Frontal cortex (tissue), 4 donors: ENCODE measurements at places on chromosomes 16 and 17.

- peak; percentile 85 for DNase-seq
These were observed 3.2 kb downstream of the MYL11 start for GRCh38 chr16:30377812-30378235.

- DNase-seq = no peak
These were observed 53.1 kb downstream of the RAP1GAP2 start for GRCh38 chr17:2849327-2849670.

- no peak for DNase-seq
These were observed 394.5 kb downstream of the XYLT1 start for GRCh38 chr16:17076092-17076754.

GRCh38 chr17:82475458-82475857 is 16.9 kb downstream of the NARF start:
- DNase-seq = no peak

GRCh38 chr16:57998486-57998885 is 2.0 kb downstream of the ZNF319 start:
- DNase-seq = no peak

DNA sequence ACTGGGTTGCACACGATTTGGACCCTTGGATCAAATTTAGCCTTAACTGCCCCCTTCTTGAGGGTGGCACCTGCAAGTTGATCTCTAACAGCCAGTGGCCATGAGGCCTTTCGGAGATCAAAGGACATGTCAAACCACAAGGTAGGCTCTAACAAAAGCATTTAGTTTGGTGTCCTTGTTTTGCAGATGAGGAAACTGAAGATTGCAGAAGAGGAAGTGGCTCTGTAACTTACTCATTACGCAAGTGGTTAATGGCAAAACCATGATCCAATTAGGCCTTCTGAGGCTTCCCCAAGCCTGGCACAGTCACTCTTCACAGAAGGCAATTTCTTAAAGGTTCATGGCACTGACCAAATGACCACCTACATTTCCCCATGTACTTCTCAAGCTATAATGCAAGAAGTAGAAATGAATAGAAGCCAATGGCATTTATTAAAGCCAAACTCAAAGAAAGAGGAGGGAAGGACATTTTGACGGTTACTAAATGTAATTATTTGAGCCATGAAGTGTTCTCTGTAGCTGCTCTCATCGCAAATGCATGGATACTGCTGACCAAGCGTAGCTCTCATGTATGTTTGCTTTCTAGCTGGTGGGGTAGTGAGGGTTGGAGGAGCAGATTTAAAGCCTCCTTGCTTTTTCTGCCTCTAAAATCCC is 32.8 kb upstream of the ABCC12 start:
- DNase-seq = no peak

GRCh38 chr16:13660807-13661206 is 259.1 kb upstream of the ERCC4 start:
- DNase-seq = no peak

DNA sequence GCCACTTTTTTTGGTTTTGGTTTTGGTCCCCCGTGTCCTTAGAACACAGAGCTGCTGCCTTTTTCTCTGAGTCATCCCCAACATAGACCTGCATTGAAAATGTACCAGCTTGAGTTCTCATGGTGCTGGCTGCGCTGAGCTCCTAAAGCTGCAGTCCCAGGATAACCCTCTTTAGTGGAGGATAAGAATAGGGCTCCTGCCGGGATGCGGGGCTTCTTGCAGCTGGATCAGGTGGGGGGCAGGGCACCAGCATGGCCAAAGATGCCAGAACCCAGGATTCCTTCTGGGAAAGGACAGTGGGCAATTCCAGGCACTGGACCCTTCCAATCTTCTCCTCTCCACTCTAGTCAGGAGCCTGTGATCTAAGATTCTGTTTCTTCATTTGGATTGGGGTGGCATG is 8.3 kb upstream of the CLUH start:
- no peak for DNase-seq

- DNase-seq = no peak
These were observed 17.4 kb downstream of the DUSP14 start for GRCh38 chr17:37507111-37507510.

DNA sequence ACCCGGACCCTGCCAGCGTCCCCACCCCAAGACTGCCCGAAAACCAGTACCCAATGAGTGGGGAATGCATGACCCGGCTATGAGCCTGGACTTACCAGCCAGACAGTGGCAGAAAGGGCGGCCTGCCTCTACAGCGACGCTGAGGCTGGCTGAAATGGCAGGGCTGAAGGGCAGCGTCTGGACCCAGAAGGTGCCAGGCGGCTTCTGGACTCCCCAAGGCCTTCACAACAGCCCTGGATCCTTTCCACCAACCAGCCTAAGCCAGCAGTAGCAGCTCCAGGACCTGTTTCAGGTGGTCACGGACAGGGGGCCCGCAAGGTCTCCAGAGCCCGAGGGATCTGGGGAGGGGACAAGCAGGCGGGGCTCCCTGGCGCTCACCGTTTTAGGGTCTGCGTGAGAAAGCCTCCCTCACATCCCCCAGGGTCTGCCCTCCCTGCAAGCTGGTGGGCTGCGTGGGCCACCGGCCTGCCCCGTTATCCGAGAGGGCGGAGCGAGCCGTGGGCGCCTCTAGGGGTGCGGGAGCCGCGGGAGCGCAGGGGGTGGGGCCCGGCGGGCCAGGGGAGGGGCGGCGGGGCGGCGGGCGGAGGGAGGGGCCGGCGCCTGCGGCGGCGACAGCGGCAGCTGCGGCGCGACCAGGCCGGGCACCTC is at the start of gene RIPOR1:
TSS of gene RIPOR1 (plus strand) at position 608 of the 648 bp plus-strand sequence. CDS start 9,618 bp downstream, outside the sequence.
- peak; percentile 86 for DNase-seq

DNA sequence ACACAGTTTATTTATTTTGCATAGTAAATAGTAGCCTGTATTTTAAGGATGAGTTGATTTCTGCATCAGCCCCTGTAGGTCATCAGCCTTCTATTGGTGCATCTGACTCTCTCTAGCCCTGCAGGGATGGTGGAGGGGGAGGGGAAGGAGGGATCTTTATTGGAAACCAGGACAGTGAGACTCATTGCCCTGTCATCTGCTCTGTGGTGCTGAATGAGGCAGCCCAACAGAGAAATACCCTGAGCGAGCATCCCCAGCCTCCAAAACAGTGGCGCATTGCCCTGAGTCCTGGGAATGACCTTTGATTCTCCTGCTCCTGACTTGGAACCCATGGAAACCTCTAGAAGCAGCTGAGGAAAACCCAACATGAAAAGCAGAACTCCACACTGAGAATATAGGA is 45.5 kb upstream of the STH start:
- DNase-seq = no peak

DNA sequence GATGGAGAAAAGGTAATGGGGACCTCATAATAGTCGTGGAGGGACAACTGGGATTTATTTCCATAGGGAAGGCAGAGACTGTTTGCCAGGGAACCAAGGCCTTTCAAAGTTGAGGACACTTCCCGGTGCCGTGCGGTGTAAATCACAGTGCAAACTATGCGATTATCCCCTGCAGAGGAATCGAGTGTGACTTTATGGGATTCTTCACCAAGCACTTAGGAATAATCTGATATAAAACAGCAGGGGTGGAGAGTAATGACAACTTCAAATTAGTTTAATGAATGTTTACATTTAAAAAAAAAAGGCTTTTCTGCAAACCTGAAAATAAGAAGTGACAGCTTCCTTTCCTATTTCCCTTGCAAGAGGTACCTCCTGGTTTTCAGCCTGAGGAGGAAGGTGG is 538.2 kb downstream of the MAF start:
- no peak for DNase-seq

- DNase-seq = no peak
These were observed 2.0 kb downstream of the HOXB8 start for GRCh38 chr17:48612854-48613691.

DNA sequence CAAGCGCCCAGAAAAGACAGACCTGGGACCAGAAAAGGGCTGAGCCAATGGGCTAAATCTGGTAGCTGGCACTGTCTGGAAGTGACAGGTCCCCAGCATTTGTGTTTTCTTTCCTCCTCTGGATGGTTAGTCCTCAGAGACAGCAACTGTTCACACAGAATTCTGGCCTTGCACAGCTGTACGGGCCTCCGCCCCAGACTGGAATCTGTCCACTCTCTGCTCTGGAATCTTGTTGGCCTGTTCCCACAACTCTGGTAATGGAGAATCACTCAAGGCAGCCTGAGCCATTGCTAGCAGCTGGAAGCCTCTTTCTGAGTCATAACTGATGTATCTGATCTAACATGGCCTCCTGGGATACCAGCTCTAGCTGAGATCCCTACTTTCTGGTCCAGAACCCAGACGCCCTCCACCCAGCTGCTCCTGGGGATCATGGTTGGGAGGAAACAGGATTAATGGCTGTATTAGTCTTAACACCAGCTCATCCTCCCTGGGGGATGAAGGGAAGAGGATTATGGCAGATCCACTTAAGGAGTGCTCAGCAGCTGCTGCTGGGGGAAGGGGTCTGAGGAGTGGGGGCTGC is 9.1 kb downstream of the ZNF668 start:
- DNase-seq = no peak

DNA sequence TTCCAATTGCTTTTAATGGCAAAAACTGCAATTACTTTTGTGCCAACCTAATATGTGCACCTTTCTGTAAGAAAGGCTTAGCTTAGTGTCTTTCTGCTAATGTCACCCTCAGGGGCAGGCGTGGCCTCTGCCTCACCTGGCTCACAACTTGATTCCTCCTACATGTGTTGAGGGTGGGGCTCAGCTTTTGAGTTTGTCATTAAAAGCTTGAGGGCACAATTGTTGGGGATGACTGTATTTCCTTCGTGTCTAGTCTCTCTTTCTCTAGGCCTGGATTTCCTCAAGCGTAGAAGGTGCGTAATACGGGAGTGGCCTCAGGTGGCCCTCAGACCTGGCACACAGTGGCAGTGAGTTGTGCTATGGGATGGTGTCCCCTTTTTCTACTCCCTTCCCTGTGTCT is 94.4 kb downstream of the CLEC16A start:
- DNase-seq = no peak

- no peak for DNase-seq
These were observed 60.7 kb downstream of the WSB1 start for GRCh38 chr17:27354491-27355081.

DNA sequence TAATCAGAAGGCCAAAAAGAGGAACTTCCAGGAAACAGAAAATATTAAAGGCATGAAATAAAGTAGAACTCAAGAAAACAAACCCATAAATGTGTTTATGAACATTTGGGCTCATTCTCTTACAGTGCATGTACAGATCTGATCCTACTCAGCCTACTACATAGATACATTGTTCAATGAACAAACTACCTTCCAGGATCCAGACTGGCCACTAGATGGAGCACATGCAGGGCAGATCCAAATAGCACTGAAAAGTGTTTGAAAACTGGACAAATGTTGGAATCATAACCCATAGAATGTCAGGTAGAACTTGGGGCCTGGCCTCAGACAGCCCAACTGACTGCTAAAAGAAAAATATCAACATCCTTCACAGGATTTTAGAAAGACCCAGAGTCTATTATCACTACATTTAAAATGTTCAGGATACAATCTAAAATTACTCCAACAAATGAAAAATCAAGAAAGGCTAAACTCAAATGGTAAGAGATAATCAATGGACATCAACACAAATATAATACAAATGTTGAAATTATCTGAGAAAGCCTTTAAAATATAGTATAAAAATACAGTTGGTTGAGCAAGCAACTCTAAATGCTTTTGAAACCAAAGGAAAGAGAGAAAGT is 122.4 kb upstream of the NUDT7 start:
- no peak for DNase-seq

DNA sequence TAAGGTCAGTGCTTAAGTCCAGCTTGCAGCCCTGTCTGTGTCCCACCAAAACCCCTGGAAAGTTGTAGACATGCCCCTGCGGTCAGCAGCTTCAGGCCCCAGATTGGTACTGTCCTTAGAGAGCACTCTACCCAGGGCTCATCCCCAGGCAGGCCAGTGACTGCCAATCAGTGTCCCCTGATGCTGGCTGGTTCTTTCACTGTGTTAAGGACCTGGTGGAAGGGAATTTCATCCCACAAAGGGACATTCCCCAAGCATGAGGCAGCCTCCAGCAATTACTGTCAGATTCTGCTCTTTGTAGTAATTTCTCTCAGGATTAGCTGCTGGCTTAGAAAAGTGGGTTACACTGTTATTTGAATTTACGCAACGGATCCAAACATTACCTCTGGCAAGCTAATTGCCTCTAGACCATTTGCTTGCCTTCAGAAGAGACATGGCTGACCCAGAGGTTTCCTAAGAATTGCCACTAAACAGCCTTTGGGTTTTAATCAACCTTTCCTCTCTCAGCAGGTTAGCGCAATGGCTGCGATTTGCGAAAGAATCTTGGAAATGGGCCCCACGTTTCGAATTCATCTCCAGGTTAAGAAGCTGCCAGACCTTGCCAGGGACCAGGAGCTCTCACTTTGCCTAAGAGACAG is 5.9 kb downstream of the IRX6 start:
- DNase-seq = no peak

DNA sequence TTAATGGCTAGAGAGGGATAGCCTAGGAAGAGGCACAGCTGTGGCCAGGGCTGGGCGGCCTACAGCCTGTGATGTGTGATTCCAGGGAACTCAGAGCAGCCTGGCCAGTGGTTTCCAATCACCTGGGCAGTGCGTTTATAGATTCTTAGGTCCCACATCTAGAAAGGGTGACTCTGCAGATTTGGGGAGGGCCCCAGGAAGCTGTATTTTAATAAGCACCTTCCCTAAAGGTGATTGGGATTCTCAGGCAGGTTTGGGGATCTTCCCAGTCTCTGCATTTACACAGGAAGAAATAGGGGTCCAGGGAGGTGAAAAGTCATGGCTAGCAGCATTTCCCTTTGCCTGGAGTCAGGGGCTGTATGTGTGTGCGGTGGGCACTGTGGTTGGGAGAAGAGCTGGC is 9.5 kb downstream of the SPNS2 start:
- no peak for DNase-seq

GRCh38 chr16:27820646-27821345 is 242.7 kb downstream of the GSG1L start:
- no peak for DNase-seq

DNA sequence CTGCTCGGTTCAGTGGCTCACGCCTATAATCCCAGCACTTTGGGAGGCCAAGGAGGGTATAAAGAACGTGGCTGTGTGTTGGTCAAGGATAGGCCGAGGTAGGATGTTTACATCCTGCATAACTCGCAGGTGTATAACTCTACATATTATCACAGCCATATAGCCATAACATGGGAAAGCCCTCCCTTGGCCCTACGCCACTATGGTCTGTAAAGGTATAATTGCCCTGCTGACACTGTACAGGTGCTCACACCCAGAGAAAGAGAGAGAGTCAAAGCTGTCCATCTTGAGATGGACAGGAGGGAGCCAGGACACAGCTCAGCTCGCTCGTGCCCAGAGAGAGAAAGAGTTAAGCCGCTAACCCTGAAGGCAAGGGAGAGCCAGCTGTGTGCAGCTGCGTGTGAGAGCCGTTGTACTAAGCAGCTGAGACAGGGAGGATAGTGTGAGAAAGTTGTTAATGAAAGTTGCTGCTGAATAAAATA is 30.4 kb upstream of the DHX8 start:
- DNase-seq = no peak

- DNase-seq = no peak
These were observed 68.8 kb downstream of the RAB11FIP4 start for GRCh38 chr17:31460226-31460721.

DNA sequence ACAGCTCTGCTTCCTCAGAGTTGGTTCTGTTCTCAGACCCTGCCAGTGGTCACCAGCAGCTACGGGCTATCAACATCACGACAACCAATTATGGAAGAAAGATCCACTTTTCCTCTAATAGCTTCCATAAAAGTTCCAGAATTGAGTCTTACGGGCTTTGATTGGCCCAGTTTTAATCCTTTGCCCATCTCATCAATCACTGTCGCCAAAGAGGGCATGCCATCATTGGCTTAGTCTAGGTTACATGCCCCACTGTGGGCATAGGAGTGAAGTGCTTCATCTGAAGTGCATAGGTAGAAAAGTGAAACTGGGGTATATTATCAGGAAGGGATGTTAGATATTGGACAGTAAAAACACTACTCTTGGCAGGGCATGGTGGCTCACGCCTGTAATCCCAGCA is 76.6 kb upstream of the DHX40 start:
- no peak for DNase-seq

- no peak for DNase-seq
These were observed 20.8 kb downstream of the SNX11 start for GRCh38 chr17:48128400-48128799.
